ENCODE measurements at places on chromosomes 7 and 10.

GRCh38 chr10:129642427-129642826 lies 175.4 kb downstream of the MGMT start:
- no peak for DNase-seq

DNA sequence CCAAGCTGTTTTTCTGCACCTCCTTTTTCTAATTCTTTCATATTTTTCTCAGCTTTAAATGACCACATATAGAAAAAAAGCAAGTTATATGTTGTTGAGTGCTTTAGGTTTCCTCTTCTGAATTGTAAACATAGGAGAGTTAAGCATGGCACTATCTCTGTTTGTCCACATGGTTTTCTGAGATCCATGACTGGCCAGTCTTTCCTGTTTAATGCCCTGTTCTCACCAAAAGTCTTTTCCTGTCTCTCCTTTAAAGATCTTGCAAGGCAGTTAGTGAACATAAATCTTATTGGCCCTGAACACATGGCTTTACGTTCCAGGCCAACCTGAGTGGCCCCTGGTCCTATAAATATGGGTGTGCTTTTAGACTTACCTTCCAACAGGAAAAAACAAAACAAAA lies 19.4 kb downstream of the TRPV5 start:
- DNase-seq = no peak

GRCh38 chr10:35058134-35058533 lies 32.0 kb downstream of the CUL2 start:
- no peak for DNase-seq

DNA sequence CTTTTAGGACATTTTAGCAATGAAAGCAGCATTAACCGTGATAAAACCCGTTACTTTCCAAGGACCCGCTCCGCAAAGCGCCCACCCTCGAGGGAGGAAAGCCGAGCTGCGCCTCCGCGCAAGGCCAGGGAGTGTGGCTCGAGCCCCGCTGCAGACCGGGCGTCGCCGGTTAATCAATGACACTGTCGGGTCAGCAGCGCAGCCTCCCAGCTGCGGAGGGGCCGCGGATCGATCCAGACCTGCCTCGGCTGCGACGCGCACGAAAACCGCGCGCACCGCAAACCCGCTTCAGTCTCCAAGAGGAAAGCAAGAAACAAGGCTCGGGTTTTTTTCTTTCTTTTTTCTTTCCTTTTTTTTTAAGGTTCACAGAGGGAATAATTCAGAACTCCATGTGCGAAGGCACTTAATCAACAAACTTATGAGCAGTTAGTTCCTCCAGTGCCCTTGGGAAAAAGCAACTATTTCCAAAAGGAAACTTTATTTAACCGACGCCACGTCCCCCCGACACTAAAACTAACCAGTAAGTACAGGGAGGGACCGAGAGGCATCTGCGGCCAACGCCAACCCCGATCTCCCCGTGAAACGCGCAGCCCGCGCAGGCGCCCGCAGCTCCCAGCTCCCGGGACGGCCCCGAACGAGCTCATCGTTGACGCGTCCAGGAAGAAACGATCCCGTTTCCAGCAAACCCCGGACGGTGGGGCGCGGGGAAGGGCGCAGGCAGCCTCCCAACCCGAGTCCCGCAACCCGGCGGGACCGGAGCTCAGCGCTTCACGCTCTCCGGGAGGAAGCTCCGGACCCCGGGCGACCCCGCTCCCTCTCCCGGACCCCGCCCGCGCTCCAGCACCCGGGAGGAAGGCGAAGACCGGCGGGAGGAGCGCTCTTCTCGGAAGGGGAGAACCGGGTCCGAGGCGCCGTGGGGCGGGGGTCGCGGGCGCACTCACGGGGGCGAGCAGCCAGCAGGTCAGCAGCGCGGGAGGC lies 598 bp downstream of the VIPR2 start:
- DNase-seq = no peak

GRCh38 chr10:90023950-90024349 lies 322.6 kb downstream of the KIF20B start:
- DNase-seq = no peak

GRCh38 chr7:94630855-94631254 lies 25.1 kb downstream of the SGCE start:
- DNase-seq = no peak

DNA sequence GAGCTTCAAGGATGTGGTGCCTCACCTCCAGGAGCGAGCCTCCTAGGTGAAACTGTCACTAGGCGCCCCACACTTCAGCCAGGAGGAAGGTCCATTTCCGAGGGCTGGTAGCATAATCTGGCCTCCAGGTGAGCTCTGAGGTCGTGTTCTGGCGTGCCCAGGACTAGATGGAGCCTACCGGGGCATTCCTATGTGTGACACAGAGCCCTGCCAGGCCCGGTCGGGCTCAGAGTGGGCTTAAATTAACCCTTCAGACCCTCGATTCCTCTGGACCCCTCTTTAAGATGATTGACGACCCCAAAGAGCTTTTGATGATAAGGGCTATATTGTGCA lies 233.1 kb downstream of the EBF3 start:
- no peak for DNase-seq

DNA sequence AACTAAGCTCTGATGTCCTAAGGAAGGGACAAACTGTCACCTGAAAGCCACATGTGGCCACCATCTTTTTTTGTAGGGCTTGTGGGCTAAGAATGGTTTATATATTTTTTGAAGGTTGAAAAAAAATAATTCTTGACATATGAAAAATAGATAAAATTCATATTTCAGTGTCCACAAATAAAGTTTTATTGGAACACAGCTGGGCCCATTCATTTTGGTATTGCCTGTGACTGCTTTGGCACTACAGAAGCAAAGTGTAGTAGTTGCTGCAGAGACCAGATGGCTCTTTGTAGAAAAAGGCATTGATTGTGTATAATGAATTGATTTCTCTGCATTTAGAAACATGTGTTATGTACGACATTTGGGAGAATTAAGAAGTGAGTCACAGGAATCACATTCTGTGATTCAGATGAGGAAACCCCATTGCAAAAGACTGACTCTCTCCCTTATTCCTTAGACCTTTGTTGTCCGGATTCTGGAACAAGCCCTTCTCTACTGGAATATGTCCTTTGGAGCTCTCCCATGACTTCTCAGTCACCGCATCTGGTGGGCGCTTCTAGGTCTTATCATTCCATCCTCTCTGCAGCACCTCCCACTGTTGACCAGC lies 438.7 kb downstream of the LRMDA start:
- no peak for DNase-seq

DNA sequence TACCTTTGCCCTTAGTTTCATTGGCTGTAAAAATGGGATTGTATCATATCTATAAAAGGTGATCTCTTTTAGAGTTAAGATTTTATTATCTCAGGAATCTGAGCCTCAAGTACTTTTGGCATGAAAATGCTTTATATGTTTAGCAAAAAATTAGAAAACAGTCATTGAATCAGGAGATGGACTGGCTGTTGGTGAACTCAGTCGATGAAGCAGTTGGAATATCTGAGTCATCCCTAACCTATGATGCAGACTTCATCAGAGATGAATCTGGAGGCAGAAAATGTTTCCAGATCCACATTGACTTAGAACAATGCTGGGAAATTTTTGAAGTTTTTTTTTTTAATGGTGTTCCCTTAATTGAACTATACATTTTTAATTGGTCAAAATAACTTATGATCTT lies 228.5 kb downstream of the SLC25A13 start:
- no peak for DNase-seq

DNA sequence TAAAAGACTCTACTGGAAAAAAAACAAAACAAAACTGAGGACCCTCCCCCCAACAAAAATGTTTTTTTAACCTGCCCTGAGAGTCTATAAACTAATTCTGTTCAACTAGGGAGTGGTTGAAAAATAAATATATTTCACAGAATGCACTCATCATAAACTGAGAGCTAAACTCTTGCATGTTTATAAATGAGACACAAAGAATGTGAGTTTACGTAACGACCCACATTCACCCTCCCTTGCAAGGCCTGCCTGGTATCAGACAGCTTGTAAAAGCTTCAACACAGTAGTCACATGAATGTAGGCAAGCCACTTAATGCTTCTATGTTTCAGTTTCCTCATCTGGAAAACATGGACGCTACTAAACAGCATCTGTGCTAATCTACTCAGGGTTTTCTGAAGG lies 50.3 kb downstream of the JAZF1 start:
- DNase-seq = no peak

DNA sequence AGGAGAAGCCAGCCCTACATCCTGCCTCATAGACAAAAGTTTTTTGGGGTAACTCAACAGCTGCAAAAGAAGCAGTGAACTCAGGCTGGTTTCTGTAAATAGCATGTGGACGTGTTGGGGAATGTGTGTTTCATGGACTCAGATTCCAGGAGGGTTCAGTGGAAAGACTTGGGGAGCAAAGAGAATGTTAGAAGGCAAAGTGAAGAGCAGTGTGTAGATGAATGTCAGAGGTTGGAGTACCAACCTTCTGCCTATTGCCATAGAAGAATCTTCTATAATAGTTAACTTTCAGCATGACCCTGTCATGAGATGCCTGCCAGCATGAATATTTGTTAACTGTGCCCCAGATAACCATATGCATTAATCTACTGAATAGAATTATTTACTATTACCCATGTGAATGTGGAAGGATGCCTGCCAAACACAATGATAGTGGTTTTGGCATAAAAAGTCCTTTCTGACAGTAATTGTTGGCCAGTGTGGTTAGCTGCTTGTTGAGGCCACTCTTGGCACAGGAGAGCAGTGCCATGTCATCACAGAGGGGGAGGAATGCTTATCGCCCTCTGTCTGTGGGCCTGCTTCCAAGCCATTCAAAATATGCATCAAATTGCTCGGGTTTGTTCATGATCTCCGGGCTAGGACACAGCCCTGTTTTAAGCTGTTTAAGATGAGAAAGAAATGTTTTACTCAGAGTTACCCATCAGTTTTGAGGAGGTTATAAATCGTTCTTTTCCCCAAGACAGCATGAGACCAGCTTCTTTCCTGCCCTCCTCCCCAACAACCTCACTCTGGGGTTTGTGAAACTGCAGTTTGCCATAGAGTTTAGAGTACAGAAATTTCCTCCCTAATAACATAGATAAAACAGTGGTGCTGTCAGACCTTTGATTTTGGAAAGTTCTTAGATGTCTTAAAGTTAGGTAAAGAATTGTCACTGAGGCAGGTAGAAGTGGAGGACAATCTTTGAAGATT lies 165.3 kb downstream of the WNT2 start:
- no peak for DNase-seq

- no peak for DNase-seq
Measured at GRCh38 chr7:44080118-44080517, 2.2 kb downstream of the POLM start.

DNA sequence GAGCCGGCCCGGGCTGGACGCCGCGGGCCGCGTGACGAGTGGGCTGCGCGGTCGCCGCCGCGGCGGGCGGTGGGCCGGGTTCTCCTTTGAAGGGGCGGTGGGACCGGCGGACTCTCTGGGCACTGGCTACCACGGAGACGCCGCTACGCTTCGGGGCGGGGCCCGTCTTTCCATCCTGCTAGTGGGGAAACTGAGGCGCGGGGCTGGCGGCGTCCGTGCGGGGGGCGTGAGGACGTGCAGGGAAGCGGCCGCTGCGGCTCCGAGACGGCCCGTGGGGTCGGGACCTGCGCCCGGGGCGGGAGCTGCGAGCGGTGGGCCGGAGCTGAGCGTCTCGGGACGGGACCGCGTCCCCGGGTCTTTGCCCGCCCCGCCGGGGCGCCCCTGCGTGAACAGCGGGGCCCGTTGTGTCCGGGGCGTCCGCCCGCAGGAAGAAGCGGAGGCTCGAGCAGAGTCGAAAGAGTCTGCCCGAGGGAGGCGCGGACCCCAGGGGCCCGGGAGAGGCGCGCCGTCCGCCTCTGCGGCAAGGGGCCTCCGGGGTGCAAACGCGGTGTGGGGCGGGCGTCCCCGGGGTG lies 548 bp upstream of the BNIP3 start:
- DNase-seq = no peak
